NT2/D1 (cell line): ENCODE measurements at places on chromosomes 3 and 15.

DNA sequence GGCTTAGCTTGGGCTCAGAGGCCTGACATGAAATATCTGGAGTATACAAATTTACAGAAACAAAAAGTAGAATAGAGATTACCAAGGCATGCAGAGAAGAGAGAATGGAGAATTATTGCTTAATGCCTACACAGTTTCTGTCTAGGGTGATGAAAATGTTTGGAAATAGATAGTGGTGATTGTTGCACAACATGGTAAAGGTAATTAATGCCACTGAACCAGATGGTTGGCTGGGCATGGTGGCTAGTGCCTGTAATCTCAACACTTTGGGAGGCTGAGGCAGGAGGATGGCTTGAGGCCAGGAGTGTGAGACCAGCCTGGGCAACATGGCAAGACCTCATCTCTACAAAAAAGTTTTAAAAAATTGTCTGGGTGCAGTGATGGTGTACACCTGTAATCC, 46.6 kb upstream of the OSBPL11 start:
- DNase-seq: no peak

GRCh38 chr3:51944451-51945021, 2.4 kb downstream of the PARP3 start:
- DNase-seq: no peak

DNA sequence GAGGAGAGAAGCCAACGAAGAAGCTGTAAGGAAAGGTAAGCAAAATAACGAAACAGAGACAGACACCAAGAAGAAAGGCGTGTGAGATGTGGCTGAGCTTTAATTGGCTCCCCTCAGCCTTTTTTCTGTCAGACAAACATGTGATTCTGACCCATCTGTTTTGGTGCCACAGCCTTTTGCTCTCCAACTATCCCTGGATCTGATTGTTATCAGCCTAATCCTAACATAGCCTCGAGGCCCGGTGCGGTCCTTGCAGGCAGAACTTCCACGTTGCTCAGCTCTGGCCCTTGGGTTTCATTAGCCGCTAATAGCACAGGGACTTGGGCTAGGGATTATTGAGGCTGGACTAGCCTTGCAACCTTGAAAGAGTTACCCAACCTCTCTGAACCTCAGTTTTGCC, 57.9 kb upstream of the CACNA2D3 start:
- DNase-seq: no peak

GRCh38 chr3:143751643-143752178, 96.6 kb downstream of the SLC9A9 start:
- DNase-seq: no peak

DNA sequence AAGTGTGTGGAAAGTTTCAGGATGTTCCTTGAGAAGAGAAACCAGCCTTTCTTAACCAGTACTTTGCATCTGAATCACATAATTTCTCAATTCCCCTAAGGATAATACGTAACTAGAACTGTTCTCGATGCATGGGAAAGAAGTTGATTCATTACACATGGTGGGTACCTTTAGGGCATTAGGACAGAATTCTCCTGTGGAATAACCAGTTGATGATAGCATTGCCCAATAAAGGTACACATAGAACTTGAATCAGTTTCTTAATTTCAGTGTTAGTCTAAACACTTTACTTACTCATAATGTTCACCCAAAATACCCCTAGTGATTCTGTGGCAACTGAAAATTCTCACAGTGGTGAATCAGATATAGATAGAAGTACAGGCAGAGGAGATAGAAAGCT, 1030.9 kb downstream of the ROBO1 start:
- DNase-seq: no peak

GRCh38 chr3:14340960-14341708, 61.3 kb upstream of the SLC6A6 start:
- DNase-seq: no peak
